ENCODE measurements at places on chromosomes 5 and 9.

- H3K4me1 ChIP-seq, result peaks cover 90% of the 10 kb centered on the region
- no peaks in the 10 kb centered on the region for H3K36me3 ChIP-seq
- no peak overlapping the region for H3K4me3 ChIP-seq
- no peak for DNase-seq
- H3K27me3 ChIP-seq, result no peaks in the 10 kb centered on the region
Observed at GRCh38 chr9:121732886-121733285, 81.5 kb downstream of the DAB2IP start.

DNA sequence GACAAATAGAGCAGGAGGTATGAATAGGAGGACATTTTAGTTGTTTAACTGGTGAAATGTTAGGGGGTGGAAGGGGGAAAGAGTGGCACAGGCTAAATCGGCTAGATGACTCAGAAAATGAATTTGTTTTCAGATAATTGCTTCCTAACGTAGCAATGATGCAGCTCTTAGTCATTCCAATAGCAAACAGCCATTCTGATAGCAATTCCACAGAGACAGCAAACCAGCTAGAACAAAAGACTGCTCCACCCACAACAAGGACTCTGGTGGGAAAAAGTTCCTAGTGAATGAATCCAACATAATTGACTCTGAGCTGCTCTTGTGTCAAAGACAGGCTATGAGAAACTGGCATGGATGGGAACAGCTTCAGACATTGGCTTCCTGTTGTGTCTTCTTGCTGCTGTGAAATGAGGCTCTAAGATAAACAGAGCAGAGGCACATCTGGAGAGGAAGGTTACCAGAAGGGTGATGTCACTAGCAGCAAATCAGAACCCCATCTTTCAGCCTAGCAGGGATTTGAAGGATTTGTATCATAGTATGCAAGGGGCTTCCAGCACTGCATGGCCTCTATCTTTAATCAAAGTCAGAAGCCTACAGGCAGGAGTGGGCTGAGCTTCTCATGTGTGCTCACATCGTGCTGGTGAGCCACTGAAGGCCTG is 28.1 kb upstream of the F2RL1 start:
- H3K27me3 ChIP-seq, result no peaks in the 10 kb centered on the region
- no peak for DNase-seq
- peaks cover 5% of the 10 kb centered on the region for H3K4me1 ChIP-seq
- H3K36me3 ChIP-seq, result no peaks in the 10 kb centered on the region
- H3K27ac ChIP-seq, result peak overlapping the region; percentile 79
- no peak overlapping the region for H3K4me3 ChIP-seq

- H3K27me3 ChIP-seq, result no peaks in the 10 kb centered on the region
- no peaks in the 10 kb centered on the region for H3K36me3 ChIP-seq
- no peak overlapping the region for H3K4me3 ChIP-seq
- no peak overlapping the region for H3K27ac ChIP-seq
- H3K4me1 ChIP-seq, result no peaks in the 10 kb centered on the region
Observed at GRCh38 chr5:89849830-89850512, 559.6 kb downstream of the CETN3 start.

GRCh38 chr9:16515879-16516301 is 354.6 kb downstream of the BNC2 start:
- no peaks in the 10 kb centered on the region for H3K36me3 ChIP-seq
- H3K27me3 ChIP-seq, result no peaks in the 10 kb centered on the region
- no peak for DNase-seq
- no peaks in the 10 kb centered on the region for H3K4me1 ChIP-seq
- H3K27ac ChIP-seq, result peak overlapping the region; percentile 25
- H3K4me3 ChIP-seq, result no peak overlapping the region

DNA sequence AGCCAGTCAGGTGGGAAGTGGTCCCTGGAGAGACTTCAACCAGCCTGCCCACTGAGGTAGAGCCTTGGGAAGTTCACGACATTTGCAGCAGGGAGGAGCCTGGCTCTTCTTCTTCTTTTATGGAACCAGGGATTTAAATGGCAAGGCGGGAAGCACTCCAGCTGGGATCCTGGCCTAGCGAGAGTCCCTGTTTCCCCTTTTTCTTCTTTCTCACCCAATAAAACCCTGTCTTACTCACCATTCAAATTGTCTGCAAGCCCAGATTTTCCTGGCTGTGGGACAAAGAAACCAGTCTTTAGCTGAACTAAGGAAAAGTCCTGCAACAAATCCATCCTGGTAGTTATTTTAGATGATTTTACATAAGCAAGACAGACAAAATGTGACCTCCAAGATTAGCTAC is 503.7 kb downstream of the CDH10 start:
- H3K36me3 ChIP-seq, result no peaks in the 10 kb centered on the region
- H3K27me3 ChIP-seq, result no peaks in the 10 kb centered on the region
- no peaks in the 10 kb centered on the region for H3K4me1 ChIP-seq
- no peak overlapping the region for H3K27ac ChIP-seq
- H3K4me3 ChIP-seq, result no peak overlapping the region

GRCh38 chr9:131658377-131659129 is 81.3 kb downstream of the RAPGEF1 start:
- H3K27ac ChIP-seq, result peak overlapping the region; percentile 69
- no peaks in the 10 kb centered on the region for H3K36me3 ChIP-seq
- no peaks in the 10 kb centered on the region for H3K27me3 ChIP-seq
- DNase-seq, result no peak
- H3K4me3 ChIP-seq, result no peak overlapping the region

DNA sequence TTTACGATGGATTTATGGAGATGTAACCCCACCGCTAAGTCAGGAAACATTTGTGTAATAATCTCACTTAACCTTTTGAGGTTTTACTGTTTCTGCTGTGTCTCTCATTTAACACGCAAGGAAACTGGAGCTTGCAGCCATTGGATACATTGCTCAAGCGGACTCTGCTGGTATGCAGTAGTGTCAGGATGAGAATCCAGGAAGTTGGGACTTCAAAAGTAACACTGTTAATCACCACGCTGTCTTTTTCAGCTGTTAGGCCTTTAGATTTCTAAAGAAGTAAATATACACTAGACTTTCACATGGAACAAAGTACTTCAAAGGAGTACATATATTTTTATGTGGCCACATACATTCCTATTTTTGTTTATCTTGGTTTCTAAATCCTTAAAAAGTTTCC is 114.7 kb downstream of the LPAR1 start:
- no peak for DNase-seq
- no peak overlapping the region for H3K4me3 ChIP-seq
- H3K27me3 ChIP-seq, result no peaks in the 10 kb centered on the region
- peaks cover 8% of the 10 kb centered on the region for H3K4me1 ChIP-seq
- H3K27ac ChIP-seq, result no peak overlapping the region

- no peaks in the 10 kb centered on the region for H3K36me3 ChIP-seq
- H3K4me3 ChIP-seq, result no peak overlapping the region
- H3K27me3 ChIP-seq, result no peaks in the 10 kb centered on the region
- H3K4me1 ChIP-seq, result peaks cover 41% of the 10 kb centered on the region
Observed at GRCh38 chr5:135161221-135161620, 127.2 kb upstream of the PITX1 start.

GRCh38 chr5:113273948-113274347 is 160.8 kb downstream of the TSSK1B start:
- no peak overlapping the region for H3K27ac ChIP-seq
- H3K36me3 ChIP-seq, result no peaks in the 10 kb centered on the region
- DNase-seq, result no peak

DNA sequence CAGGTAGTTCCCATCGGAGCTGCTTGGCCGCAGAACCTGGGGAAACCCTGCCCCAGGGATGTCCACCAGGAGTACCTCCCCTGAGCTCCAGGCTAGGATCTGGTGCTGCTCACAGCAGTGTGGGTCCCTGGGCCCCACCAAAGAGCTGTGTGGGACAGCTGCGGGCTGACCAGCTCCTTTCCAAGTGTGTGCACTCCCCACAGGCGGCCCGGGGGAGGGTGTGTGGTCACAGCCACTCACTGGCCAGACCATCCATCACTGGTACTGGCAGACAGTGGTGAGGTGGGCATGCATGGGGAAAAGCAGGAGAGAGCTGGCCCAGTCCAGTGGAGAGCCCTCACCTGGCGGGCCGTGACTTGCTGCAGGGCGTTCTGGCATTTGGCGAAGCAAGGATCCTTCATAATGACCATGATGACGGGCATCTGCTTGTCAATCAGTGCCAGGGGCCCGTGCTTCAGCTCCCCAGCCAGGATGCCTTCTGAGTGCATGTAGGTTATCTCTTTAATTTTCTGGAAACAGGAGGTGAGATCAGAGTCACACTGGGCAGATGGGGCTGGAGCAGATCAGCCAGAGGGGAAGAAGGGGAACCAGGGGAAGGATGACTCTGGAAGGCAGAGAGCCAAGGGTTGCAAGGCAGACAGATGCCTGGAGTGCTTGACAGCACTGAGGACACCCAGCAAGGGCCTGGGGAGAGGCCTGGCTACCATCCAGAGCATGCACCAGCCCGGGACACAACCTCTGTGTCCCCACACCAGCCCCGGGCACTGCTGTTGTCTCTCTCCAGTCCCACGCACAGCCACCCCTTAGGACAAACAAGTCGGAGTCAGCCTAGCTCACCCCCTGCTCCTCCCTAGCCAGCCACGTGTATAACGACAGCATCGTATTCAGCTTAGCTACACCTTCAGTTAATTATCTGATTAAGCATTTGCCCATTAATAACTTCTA is 12.8 kb upstream of the MAPK9 start:
- no peaks in the 10 kb centered on the region for H3K27me3 ChIP-seq
- DNase-seq, result no peak
- no peaks in the 10 kb centered on the region for H3K36me3 ChIP-seq
- no peaks in the 10 kb centered on the region for H3K4me1 ChIP-seq
- H3K27ac ChIP-seq, result no peak overlapping the region

- H3K27ac ChIP-seq, result no peak overlapping the region
- no peak overlapping the region for H3K4me3 ChIP-seq
- H3K36me3 ChIP-seq, result no peaks in the 10 kb centered on the region
- no peaks in the 10 kb centered on the region for H3K27me3 ChIP-seq
Observed at GRCh38 chr5:3833566-3833965, 237.9 kb downstream of the IRX1 start.

DNA sequence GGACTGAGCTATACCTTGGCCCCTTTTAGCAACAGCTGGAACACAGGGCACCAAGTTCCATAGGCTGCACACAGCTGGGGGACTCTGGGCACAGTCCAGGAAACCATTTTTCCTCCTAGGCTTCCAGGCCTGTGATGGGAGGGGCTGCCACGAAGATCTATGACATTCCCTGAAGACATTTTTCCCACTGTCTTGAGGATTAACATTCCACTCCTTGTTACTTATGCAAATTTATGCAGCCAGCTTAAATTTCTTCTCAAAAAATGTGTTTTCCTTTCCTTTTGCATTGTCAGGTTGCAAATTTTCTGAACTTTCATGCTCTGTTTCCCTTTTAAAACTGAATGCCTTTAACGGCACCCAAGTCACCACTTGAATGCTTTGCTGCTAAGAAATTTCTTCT is 580.1 kb upstream of the FTMT start:
- H3K4me3 ChIP-seq, result no peak overlapping the region
- no peak overlapping the region for H3K27ac ChIP-seq
- no peak for DNase-seq
- H3K27me3 ChIP-seq, result no peaks in the 10 kb centered on the region
- no peaks in the 10 kb centered on the region for H3K36me3 ChIP-seq

DNA sequence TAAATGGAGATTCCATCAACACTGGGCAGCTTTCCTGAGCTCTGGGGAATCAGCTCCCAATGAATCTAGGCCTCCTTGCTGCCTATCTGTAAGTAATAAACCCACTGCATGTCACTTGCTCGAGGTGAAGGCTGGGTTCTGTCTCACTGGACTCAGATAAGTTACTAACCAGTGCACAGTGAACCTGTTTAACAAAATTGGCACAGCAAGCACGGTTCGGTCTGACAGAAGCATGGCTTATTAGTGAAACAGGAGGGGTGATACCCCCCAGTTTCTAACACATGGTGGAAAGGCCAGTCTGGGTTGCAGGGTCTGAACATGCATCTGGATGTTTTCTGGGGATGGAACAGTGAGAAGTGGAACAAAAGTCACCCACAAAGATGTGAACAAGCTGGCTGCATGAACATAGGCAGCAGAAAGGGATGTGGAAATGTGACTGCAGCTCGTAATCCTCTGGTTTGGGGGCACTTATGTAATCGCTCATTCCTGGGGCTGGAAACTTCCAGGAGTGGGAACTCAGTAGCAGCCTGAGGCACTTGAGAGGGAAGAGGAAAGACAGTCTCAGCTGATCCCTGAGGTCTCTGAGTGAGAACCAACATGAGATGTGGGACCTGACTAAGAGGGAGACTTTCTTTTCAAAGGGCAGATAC is 37.7 kb downstream of the UGT3A2 start:
- no peaks in the 10 kb centered on the region for H3K27me3 ChIP-seq
- H3K36me3 ChIP-seq, result no peaks in the 10 kb centered on the region
- H3K4me1 ChIP-seq, result no peaks in the 10 kb centered on the region
- no peak overlapping the region for H3K27ac ChIP-seq
- no peak for DNase-seq

GRCh38 chr5:80299601-80300000 is 20.2 kb upstream of the SPZ1 start:
- no peaks in the 10 kb centered on the region for H3K27me3 ChIP-seq
- DNase-seq, result no peak
- no peaks in the 10 kb centered on the region for H3K4me1 ChIP-seq
- no peak overlapping the region for H3K27ac ChIP-seq
- no peaks in the 10 kb centered on the region for H3K36me3 ChIP-seq

- no peaks in the 10 kb centered on the region for H3K27me3 ChIP-seq
- no peak for DNase-seq
- H3K4me1 ChIP-seq, result no peaks in the 10 kb centered on the region
Observed at GRCh38 chr9:75431375-75431774, 343.1 kb downstream of the OSTF1 start.

DNA sequence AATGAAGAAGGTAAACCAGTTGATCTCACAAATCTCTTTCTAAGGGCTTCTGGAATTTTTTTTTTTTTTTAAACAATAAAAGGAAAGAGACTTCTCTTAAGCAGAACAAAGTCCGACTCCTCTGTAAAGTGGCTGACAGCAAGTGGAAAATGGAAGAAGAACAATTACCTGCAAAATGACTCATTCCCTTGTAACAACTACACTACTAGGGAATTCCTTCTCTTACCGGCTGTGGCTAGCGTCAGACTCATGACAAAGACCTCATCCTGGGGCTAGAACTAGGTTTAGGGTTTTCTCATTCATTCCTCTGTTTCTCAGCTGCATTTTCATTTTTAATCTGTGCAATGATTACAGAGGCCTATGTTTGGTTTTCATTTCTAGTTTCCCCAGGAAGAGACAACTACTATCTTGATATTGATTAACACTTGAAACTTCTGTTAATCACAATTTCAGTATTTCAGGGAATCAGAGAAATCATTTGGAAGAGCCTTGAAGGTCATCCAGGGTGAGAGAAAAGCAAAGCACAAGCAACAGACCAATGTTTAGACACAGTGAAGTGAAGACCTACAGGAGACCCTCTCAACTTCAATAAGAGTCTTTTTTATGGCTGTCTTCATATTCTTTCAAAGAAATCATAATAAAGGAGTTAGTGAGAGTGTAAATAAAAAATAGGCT is 437.9 kb downstream of the RAB3C start:
- H3K4me1 ChIP-seq, result peaks cover 2% of the 10 kb centered on the region
- H3K27me3 ChIP-seq, result no peaks in the 10 kb centered on the region
- no peaks in the 10 kb centered on the region for H3K36me3 ChIP-seq
- no peak overlapping the region for H3K4me3 ChIP-seq

DNA sequence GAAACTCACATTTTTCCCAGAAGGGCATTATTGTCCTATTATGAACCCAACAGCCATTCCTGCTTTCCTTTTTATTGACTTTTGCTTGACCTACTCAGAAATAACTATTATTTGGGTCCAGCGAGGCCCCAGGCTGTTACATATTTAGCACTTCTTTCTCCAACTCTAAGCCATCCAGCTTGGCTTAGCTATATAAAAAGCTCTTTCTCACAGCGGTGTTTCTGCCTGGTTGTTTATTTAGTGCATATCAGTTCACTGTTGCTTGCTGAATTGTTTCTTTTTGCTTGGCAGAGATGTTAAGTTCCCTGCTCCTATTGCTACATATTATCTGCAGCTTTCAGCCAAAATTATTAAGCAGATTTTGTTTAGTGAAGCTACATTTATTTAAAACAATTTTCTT is 1156.8 kb upstream of the SEMA6A start:
- H3K4me1 ChIP-seq, result no peaks in the 10 kb centered on the region
- no peak overlapping the region for H3K4me3 ChIP-seq
- no peaks in the 10 kb centered on the region for H3K36me3 ChIP-seq

All from esophagus squamous epithelium (tissue), 5 donors.